ENCODE measurements at places on chromosomes 6 and 20.

GRCh38 chr6:121984956-121985355 lies 414.5 kb upstream of the HSF2 start:
- no peak for DNase-seq

DNA sequence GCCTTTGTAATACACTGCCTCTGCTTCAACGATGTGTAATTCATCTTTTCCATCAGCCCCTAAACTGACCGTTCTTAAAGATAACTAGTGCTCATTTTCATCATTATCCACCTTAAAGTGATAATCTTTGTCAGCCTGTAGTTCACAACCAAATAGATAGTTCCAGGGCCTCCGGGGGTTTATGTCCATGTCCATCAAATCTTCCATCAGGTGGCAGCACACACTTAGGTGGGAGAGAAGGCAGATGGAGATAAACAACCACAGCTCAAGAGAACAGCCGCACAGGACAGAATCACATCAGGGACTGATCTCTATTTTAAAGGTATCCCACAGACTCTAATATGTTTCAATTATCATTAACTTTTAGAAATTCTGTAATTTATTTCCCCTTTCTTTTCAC lies 90.9 kb downstream of the LMBRD1 start:
- no peak for DNase-seq

DNA sequence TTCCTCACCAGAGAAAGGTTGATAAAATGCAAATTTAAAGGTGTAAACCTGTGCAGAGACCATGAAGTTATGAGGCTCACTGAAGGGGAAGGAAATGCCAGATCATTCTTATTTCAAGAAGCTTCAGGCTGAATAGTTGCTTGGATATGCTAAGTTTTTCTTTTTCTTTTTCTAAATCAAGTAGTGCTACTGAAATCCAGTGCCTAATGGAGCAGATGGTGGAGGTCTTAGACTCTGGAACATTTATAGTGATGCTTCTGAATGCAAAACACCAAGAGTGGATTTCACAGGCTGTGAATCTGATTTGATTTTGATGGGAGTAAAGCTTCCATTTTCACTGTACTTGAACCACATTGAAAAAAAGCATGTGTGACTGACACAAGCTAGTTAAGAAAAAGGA lies 151.2 kb upstream of the BEND3 start:
- DNase-seq: no peak

- no peak for DNase-seq
Measured at GRCh38 chr20:54680872-54681619, 205.7 kb downstream of the DOK5 start.

DNA sequence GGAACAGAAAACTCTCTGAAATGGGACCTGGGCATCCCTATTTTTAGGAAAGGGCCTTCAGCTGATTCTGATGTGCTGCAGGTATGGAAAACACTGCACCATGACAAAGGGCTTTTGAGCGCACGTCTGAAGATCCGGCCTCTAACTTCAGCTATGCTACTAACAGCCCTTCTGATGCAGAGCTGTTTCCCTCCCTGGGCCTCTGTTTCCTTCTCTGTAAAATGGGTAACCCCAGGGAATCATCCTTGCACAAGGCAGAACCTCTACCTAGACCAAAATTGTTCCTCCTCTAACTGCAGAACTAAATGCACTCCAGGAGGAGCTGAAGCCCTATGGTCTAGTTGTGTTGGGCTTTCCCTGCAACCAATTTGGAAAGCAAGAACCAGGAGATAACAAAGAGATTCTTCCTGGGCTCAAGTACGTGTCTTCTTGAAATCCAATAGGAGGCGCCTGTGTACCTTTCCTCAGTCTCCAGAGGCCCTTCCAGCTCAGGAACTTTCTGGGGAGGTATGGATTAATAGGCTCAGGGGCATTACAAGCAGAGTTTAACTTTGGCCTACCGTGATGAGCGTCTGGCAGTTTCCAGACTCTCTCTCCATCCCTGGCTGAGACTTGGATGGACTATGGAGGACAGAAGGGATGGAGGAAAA lies 5.9 kb downstream of the GPX5 start:
- no peak for DNase-seq

DNA sequence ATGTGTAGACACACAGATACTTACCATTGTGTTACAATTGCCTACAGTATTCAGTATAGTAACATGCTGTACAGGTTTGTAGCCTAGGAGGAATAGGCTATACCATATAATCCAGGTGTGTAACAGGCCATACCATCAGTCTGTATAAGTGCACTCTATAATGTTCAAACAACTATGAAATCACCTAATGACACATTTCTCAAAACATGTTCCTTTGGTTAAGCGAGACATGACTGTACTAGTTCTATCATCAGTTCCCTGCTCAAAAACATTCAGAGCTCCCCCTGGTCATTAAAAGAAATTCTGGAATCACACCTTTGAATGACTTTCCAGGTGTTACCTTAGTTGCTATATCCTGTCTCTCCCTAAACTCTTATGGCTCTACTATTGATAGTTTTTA lies 70.4 kb upstream of the SLC2A12 start:
- no peak for DNase-seq

GRCh38 chr6:75391276-75391675 lies 102.3 kb downstream of the FILIP1 start:
- DNase-seq: no peak

- DNase-seq: no peak
Measured at GRCh38 chr20:23009636-23010035, 25.5 kb upstream of the SSTR4 start.

DNA sequence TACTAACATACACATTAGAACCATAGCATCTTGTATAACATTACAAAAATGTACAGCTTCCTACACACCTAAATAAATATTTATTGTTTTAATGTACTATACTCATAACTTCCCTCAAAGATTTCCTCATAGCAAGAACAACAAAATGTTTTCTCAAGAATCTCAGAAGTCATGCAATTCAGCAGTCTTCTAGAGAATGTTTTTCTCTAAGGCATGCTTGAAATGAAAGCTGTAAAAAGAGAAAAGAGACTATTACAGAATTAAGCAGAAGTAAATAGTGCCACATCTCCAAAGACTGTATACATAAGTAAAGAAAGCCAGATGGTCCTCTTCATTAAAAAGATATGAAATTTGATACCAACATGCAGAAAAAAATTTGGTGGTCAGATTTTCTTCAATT lies 672.2 kb downstream of the EPM2A start:
- DNase-seq: no peak

DNA sequence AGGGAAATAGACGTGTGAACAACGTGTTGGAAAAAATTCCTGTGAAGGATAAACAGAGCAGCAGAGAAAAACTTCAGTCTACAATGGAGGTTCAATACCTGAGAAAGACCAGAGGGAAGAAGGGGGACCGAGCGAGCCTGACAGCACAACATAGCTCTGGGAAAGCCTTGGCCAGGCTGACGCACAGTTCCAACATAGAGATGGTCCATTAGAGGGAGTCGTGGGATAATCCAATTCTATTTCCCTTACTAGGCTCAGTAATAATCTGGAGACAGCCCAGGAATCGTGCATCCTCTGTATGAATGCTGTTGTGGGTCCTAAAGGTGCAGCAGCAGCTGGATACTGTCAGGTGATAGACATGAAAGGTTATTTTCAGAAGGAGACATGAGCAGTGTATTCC lies 370.8 kb upstream of the BTBD3 start:
- DNase-seq: no peak

- no peak for DNase-seq
Measured at GRCh38 chr6:133768656-133769295, 120.1 kb upstream of the TCF21 start.

DNA sequence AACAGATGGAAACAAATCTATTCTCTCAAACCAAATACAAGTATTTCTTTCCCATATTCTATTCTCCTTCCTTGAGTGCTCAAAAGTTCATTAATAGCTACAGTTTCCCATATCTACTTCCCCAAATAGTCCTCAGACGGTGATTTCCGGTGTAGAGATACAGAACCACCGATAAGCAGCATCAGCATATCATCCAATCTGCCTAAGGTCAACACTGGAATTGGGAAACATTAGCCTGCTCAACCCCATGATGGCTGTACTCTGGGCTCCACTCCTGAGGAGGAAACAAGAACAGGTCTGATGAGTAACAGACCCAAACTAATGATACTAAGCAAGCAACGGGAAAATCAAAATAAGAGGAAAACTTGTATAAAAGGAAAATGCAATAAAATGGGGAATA lies 115.6 kb downstream of the EPB41L2 start:
- DNase-seq: no peak

- DNase-seq: peak; percentile 38
Measured at GRCh38 chr20:45052698-45053429, 48.1 kb downstream of the KCNS1 start.

DNA sequence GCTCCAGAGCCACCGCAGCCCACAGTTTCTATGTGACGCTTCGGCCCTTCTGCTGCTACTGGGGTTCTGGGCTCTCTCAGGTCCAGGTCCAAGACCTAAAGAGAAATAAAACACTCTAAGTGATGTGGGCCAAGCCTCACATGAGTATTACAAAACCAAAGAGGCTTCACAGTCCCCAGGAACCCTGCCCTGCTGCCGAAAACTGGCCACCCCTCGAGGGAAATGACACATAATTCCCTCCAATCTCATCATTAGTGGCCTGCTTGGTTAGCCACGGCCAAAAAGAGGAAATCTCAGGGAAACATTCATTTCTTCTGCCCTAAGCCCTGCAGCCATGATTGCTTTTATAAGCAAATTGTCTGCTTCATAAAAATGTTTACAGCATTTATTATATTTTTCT lies 32.5 kb downstream of the DLL1 start:
- DNase-seq: no peak

GRCh38 chr20:54086507-54087039 lies 16.2 kb upstream of the BCAS1 start:
- no peak for DNase-seq

DNA sequence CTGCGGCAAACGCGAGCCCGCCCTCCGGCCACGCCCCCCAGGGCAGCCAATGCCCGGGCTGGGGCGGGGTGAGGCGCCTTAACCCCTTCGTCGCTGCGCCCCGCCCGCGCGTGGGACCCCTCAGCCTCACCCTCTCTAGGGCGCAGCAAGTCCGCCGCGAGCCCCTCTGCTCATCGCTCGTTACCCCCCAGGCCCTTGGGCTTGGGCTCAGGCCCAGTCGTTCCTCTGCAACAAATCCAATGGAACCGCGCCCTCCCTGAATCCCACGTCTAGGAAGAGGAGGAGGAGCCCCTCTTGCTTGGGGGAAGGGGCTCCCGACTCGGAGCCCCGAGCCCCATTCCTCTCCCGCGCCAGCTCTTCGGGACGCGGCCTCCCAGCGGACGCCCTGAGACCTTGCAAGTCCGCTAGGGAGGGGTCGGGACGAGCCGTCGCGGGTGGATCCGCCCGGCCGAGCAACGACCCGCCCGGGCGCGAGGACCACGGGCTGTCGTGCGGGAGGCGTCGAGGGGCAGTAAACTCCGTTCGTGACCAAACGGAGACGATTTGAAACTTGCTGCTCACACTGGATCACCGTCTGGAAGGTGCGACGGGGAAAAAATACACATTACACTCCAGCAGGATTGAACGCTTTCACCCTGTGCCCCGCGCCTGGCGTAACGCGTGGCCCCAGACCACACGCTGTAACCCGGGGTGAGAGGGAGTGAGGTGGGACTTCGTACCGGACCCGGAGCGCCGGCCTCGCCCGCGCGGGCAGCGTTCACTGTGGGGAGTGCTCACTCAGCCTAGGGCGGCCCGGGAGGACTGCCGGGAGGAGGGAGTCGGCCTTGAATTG lies 477 bp upstream of the LZTS3 start:
- DNase-seq: peak; percentile 34

DNA sequence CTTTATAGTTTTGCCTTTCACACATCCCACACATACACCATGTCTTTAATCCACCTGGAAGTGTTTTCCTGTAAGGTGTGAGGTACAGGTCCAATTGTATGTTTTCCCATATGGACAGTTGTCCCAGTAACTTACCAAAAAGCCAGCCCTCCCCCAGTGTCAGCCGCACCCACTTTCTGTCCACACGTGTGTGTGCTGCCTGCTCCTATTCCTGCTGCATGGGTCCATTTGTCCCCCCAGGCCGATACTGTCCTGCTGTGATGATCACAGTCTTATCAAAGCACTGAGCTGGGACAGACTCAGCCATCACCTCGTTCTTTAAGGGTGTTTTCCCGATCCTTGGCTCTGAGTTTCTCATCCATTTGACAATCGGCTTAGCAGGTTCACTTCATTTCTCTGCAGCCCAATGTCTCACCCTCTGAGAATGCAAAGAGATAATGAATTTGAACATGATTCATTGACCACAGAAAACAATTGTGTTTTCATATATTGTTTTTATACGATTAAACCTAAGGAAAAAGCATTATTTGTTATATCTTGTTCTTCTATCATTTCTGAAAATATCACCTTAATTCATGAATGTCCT lies 9.6 kb downstream of the VSX1 start:
- DNase-seq: no peak

DNA sequence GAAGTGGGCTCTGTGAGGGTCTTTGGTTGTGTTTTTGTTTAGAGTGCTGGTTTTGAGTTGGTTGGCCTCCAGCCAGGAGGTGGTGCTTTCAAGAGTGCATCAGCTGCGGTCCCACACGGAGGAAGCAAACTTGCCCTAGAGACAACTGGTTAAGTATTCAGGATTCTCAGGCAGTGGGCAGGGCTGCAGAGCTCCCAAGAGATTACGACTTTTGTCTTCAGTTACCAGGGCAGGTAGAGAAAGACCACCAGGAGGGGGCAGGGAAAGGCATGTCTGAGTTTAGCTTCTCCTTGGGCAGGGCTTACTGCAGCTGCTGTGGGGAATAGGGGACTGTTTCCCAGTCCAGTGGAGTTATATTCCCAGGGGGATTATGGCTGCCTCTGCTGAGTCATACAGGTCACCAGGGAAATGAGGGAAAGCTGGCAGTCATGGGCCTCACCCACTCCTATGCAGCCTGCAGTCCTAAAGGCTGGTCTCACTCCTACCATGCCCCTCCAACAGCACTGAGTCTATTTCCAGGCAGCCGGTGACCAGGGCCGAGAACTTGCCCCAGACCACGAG lies 64.3 kb downstream of the TTI1 start:
- DNase-seq: no peak

- DNase-seq: no peak
Measured at GRCh38 chr6:219019-219570, 73.2 kb upstream of the DUSP22 start.

DNA sequence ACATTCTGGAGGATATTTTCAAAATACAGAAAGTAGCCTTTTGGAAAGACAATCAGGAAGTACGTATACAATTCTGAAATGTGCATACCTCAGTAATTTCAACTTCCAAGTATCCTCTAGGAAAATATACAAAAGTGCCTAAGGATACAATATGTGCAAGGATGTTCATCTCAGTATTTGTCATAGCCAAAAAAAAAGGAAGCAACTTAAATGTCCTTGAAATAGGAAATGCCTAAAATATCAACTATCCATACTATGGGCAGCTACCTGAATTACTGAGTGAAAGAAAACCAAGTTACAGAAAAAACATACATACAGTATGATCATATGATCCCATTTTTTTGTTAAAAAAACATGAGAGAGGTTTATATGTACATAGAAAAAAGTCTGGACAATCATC lies 1.5 kb downstream of the PPIL1 start:
- DNase-seq: no peak

DNA sequence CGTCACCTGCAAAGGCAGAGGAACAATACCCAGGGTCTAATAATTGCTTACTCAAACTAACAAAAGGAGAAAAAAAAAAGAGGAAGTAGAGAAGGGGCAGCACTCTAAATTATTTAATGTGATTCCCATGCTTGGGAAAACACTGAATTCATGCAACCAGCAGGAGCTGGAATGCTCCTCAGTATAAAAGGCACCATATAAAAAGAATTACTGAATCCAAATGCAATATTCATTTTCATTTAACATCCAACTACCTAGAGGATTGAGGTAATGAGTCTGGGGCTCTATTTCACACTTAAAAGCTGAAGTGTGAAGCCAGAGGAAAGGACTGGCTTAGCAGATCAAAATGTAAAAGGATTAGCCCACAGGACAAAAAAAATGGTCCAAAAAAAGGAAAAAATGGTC lies 8.7 kb downstream of the B4GALT5 start:
- DNase-seq: no peak
